ENCODE measurements at places on chromosomes 1 and 21. TPM values are rescaled to one million over a fixed set of nuclear protein-coding genes. Genes with fewer than 3 reads are reported as not detected.

Gene S100A4
- 164 TPM for total RNA-seq

- DNase-seq: no peak
Observed at GRCh38 chr1:188023206-188023605, 1194.5 kb downstream of the PLA2G4A start.

DNA sequence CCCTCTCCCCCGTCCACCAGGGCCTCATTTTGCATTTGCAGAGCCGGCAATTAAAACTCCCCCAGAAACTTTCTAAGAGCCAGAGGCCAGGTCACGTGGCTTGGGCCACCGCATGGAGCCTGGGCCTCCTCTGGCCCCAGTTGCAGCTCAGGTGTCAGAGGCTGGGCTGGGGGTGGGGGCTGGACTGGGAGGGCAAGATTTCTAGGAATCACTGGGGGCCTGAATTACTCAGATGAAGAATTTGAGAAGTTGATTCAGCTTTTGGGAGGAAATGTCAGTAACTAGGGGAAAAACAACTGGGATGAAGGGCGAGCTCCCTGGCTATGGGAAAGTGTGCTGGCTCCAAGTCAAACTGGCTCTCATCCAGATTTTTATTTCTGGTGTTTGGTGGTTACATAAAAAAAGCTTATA is 151.0 kb downstream of the CDC7 start:
- no peak for DNase-seq

DNA sequence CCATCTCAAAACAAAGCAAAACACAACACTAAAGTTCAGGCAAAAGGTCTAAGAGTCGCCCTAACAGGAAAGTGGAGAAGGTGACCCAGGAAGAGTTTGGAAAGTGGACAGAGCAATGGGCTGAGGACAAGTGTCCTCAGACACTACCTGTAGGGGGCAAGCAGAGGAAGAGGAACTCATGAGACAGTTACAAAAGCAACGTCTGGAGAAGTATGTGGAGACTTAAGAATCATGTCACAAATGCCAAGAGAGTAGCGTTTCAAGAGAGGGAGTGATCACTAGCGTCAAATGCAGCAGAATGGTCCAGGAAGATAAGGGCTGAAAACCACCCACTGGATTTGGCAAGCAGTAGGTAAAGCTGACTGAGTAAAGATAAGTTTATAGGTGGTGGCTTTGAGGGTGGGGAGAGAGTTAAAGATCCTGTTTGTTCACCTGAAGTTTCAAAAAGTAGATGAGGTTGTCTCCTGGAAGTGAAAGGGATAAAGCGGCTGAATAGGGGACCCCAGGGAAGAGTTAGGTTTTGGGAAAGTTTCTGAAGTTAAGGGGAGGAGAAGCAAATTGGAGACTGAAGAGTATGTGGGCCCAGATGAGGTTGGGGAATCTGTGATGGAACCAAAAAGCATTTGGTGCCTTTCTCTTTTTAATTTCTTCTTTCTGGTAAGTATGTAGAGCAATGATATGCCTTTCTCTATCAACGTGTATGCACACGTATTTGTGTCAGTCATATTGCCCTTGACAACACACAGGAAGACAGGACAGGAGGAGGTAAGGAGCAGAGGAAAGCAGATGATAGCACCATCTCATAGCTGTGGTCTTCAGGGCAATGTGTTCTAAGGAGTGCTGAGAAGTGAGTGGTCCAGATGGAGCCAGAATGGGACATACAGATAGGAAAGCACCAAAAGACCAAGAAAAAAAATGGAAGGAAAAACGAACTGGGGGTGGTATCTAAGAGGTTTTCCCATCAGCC is 3.1 kb downstream of the BSDC1 start:
- DNase-seq: no peak

Gene ZNF326
- total RNA-seq: 17.4 TPM
